ENCODE measurements at places on chromosomes 6 and 20.

- no peak for DNase-seq
Observed at GRCh38 chr6:17886891-17887290, 100.5 kb downstream of the KIF13A start.

- DNase-seq, result no peak
Observed at GRCh38 chr20:24022621-24023180, 34.1 kb upstream of the GGTLC1 start.

- DNase-seq, result no peak
Observed at GRCh38 chr20:40797425-40797824, 108.4 kb upstream of the MAFB start.

- no peak for DNase-seq
Observed at GRCh38 chr6:42448391-42448790, 3.3 kb downstream of the TRERF1 start.

DNA sequence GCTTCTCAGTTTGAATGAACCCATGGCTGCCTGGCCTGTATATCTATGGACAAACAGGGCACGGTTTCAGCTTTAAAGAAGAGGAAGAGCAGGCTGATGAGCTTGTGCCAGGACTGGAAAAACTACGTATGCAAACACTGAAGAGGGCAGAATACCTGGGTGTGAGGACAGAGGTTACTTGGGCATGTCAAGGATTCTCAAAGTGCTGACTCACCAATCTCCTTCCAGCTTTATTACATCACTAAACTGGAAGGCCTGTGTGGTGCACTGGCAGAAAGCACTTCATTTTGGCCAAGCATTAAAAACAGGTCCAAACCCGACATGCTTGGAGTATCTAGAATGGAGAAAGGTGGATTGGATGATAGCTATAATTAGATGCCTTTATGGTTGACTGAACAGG lies 95.2 kb downstream of the GMPR start:
- DNase-seq, result no peak

DNA sequence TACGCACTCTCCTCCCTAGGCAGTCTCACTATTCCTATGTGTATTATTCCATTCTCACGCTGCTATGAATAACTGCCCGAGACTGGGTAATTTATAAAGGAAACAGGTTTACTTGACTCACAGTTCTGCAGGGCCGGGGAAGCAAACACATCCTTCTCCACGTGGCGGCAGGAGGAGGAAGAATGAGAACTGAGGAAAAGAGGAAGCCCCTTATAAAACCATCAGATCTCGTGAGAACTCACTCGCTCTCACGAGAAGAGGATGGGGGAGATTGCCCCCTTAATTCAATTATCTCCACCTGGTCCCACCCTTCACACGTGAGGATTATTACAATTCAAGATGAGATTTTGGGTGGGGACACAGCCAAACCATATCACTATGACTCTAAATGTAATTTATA lies 61.9 kb downstream of the ECT2L start:
- no peak for DNase-seq

- no peak for DNase-seq
Observed at GRCh38 chr6:159110013-159110412, 59.2 kb upstream of the FNDC1 start.

GRCh38 chr6:2744209-2744771 lies 6.4 kb downstream of the MYLK4 start:
- DNase-seq, result no peak

GRCh38 chr6:160791459-160791858 lies 89.4 kb downstream of the PLG start:
- no peak for DNase-seq

- peak; percentile 71 for DNase-seq
Observed at GRCh38 chr6:30686009-30686907, at the start of gene PPP1R18. Gene PPP1R18, minus strand, starts transcription at chr6:30686645. Its CDS starts 627 bp downstream, at chr6:30686018.

Data from frontal cortex (tissue), 4 donors.